A549 (cell line): ENCODE measurements at places on chromosomes 2 and 18. TPM values are rescaled to one million over a fixed set of nuclear protein-coding genes. Genes with fewer than 3 reads are reported as not detected.

FAM228B gene
- polyA plus RNA-seq, result 3.0 to 4.9 TPM (median 3.8 TPM) in 3 replicates

DNA sequence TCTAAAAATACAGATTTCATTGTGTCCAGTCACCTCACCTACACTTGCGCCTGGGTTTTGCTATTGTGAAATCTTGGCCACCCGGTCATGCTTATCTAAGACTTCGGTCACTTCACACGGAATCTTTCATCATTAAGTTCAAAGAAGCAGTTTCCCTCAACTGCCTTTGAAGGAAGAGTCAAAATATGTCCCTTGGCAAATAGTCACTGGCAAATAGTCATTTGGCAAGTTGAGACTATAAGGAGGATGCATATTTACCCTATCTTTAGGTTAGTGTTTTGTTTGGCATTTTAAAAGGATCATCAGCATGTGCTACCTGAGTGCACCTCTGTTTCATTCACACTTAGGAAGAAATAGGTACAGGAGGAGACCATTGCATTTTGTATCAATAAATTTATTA lies 95.9 kb downstream of the FEZ2 start:
- DNase-seq, result no peak

GRCh38 chr2:65062843-65063825 lies 6.9 kb downstream of the CEP68 start:
- no peak for DNase-seq

DNA sequence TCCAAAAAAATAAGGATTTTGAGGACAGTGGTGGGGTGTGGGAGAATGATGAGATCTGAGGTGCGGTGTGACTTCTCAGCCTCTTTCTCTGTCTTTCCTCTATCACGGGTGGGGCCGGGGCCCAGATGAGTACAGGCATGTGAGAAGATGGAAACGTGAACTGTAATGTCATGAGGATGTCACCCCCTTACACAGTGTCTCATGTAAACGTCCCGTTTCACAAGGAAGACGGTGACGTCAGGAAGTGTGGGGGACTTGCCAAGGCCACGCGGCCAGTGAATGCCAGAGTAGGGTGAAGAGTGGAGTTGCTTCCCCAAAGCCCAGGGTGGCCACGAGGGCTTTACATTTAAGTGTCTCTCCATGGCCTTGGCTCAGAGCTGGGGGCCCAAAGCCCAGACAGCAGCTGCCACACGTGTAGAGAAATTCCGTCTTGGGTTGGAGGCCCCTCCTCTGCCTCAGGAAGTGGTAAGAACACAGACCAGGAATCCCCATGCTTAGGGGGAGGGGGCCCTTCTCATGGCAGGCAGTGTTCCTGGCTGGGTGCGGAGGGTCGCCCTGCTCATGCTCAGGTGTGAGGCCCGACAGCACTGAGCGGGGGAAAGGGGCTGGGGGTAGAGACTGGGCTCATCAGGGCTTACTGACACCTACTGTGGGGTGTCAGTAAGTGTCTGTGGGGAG lies 80.9 kb upstream of the SMAD7 start:
- no peak for DNase-seq
